Skin of body (tissue), 3 donors: ENCODE measurements at places on chromosomes 4 and X. TPM values are rescaled to one million over a fixed set of nuclear protein-coding genes. Genes with fewer than 3 reads are reported as not detected.

DNA sequence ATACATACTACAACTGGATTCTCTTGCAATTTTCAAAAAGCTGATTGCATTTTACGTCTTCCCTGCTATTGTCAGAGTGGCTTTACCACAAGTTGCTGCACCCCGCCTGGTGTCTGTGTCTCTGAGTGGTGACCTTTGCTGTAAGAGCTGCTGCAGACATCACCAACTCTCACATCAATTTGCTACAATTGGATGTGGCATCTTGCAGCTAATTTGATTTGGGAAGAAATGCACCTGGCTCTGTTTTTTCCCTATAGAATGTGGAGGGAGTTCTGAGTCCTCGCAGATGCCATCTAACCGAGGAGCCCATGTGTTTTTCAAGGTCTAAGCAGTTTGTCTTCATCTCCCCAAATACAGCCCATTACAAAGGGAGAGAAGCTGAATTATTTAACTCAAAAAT lies 73.8 kb upstream of the PHOX2B start:
- DNase-seq, result no peak

DNA sequence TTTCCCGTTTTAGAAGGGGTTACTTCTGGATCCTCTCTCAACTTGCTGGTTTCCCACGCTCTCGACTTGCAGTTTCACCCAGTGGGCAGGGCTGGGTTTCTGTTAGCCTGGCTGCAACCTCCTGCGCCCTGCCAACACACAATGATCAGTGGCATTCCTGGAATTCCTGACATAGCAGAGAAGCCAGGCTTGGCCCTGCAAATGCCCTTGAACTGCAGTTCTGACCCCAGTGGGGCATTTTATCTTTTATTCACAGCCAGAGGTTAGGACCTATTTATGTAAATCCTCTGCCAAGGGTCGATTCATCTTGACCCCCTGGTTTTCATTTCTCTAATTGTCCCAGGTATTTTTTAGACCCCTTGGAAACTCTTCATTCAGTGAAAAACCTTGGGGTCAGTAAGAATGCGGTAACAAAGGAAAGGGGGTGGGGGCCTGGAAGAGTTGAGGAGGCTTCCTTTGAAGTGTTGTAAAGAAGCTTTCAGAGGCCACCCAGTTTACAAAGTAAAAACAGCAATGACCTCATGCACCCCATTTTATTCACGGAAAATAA lies 217.6 kb downstream of the ZNF674 start:
- no peak for DNase-seq

Gene SLC2A9
- 5.0 TPM for total RNA-seq

DNA sequence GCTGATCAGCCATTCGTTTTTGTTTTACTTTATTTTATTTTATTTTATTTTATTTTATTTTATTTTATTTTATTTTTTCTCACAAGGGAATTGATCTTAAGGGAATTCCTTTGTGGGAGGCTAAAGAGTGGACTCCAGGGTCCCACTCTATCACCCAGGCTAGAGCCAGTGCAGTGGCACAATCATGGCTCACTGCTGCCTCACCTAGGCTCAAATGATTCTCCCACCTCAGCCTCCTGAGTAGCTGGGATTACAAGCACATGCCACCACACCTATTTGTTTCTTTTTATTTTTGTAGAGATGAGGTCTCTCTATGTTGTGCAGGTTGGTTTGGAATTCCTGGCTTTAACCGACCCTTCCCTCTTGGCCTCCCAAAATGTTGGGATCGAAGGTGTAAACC lies 17.5 kb upstream of the PABPC4L start:
- no peak for DNase-seq

Gene DNAAF6
- total RNA-seq, result not detected

GRCh38 chr4:152211936-152212653 lies 323.8 kb downstream of the FBXW7 start:
- DNase-seq, result no peak

Gene SMPX
- total RNA-seq, result 40.1 TPM

- DNase-seq, result no peak
Measured at GRCh38 chr4:127355743-127356142, 277.0 kb upstream of the INTU start.

Gene CFAP299
- total RNA-seq, result not detected

- DNase-seq, result no peak
Measured at GRCh38 chr4:141713771-141714445, 77.5 kb downstream of the IL15 start.

GRCh38 chrX:146243041-146243440 lies 425.4 kb downstream of the SLITRK2 start:
- DNase-seq, result no peak

DNA sequence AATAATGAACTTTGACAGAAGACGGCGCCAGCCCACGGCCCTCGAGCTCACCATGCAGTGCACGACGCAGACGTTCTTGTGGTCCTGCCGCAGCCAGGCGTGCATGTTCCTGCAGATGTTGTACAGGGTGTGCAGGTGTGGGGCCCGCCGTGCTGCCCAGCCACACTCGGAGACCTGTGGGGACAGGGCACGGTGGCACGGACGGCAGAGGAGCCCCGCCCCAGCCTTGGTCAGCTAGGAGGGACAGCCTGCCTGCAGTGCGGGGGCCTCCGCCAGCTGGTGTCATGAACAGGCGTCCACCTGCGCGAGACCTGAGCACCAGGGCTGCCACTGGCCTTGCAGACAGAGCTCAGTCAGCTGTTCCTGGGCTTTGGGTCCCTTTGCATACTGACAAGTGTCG lies 49.5 kb downstream of the GAK start:
- no peak for DNase-seq

Gene KLHL15
- 17.7 TPM for total RNA-seq

Gene PAGE2
- total RNA-seq, result not detected

DNA sequence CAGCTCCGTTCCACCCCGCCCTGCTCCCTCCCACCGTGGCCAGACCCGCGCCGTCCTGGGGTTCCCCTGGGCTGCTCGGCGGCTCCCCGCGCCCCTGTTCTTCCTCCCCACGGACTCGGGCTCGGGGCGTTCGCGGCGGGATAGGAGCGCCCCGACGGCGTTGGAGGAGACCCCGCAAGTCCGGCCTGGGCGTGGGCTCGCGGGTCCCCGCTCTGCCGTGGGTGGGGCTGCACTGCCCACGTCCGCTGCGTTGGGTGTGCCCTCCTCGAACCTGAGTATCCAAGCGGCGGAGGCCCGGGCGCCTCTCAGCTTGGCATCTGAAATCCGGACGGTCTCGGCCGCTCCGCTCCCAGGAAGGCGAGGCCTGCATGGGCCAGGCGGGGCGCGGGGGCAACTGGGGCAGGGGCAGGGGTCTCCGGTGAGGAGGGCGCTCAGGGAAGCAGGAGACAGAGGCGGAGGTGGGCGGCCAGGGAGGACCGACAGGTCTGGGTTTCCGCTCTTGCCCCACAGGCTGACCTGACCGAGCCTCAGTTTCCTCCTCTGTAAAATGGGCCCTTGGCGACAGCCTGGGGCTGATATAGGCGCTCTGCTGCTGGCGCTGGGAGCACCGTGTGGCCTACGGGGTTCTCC lies 12.0 kb upstream of the NAT8L start:
- no peak for DNase-seq

DNA sequence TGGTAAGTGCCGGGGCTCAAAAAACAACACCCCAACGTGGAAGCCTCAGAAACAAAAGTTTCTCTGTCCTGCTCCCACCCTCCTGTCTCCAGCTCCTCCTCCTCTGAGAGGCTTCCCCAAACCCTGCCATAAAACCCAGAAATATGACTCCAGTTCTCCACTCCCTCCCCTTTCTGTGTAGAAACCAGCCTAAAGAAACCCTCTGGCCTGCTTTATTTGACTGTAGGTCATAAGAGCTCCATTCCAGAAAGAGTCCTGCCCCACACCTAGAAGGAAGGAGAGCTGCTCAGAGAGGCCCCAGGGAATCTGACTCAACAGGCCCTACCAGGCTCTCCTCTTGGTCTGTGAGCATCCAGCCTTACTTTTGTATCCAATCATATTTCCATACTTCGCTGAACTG lies 872 bp upstream of the S100P start:
- DNase-seq, result peak; percentile 67

Gene SOD3
- 15.2 TPM for total RNA-seq

Gene SMIM43
- total RNA-seq, result 0.30 TPM

- no peak for DNase-seq
Measured at GRCh38 chr4:9899306-9900055, 118.0 kb downstream of the DRD5 start.

- DNase-seq, result no peak
Measured at GRCh38 chr4:145283909-145284308, 103.5 kb upstream of the OTUD4 start.
